ENCODE measurements at places on chromosomes 16 and 17. TPM values are rescaled to one million over a fixed set of nuclear protein-coding genes. Genes with fewer than 3 reads are reported as not detected.

The EVPL gene
- total RNA-seq, result 0.09 TPM

The LPCAT2 gene
- total RNA-seq, result 2.0 TPM

The ZACN gene
- 10.3 TPM for total RNA-seq

The TNFRSF17 gene
- total RNA-seq, result not detected

The TMEM114 gene
- total RNA-seq, result not detected

The TUBB3 gene
- total RNA-seq, result 2.7 TPM

The ZNF469 gene
- total RNA-seq, result 0.65 TPM

The CTF1 gene
- total RNA-seq, result 0.25 TPM

The OR3A3 gene
- not detected for total RNA-seq

The TMEM220 gene
- total RNA-seq, result 1.8 TPM

The SHCBP1 gene
- 36.5 TPM for total RNA-seq

The MAF gene
- 208 TPM for total RNA-seq
